ENCODE measurements at places on chromosomes 1 and 21. TPM values are rescaled to one million over a fixed set of nuclear protein-coding genes. Genes with fewer than 3 reads are reported as not detected.

DNA sequence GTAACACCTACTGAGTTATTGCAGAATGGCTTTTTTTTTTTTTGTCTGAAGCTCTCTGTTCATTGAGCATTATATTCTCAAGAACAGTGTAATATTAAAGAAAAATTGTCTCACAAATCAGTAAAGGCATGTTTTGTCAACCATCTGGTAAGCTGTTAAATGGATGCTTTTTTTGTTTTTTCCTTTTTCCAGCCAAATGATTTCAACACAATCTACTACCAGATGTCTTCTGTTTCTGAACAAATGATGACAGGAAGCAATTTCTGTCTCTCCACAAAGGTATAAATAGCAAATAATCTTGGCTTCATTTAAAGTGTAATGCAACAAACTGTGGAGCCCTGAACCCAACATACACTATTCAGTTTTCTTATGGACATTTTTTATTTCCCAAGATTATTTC lies 78.6 kb upstream of the RGS2 start:
- H3K36me3 ChIP-seq, result no peaks in the 10 kb centered on the region
- no peak overlapping the region for H3K4me3 ChIP-seq
- H3K4me1 ChIP-seq, result no peaks in the 10 kb centered on the region
- no peak for DNase-seq

DNA sequence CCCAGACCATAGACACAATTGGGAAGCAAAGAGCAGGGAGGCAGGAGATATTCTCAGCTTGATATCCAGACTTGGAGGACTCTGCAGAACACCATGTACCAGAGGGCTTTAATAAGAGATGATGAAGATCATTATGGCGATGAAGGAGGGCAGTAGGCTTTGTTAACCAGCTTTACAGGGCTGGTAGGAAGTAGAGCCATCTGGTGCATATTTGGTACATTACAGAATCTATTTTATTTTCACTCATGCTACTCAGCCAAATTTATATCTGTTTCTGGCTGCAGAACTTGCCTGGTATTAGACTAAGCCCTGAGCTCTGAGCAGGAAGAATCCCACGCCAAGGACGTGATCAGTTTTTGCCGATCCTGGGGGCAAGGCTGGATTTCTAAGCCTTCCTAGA lies 61.8 kb upstream of the SYT6 start:
- no peaks in the 10 kb centered on the region for H3K36me3 ChIP-seq
- DNase-seq, result no peak
- H3K27me3 ChIP-seq, result peaks cover 6% of the 10 kb centered on the region
- H3K4me3 ChIP-seq, result no peak overlapping the region

DNA sequence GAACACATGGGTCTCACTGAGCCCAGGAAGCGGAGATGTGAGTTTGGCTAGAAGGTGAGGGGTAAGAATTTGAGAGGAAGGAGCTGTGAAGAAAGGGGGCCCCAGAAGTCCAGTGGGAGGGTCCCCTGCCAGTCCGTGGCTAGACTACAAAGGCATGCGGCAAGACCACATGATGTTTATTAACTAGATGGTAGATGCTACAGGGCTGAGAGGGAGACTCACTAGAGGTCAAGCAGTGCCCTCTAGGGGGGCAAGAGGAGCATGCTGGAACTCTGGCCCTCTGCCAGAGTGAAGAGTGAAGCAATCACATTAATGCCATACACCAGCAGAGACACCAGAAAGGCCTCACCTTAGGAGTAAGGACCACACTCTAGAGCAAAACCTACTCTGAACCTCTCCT lies 12.2 kb downstream of the KIAA0319L start:
- H3K27ac ChIP-seq, result no peak overlapping the region
- peaks cover 9% of the 10 kb centered on the region for H3K36me3 ChIP-seq
- peak; percentile 43 for DNase-seq
- peaks cover 27% of the 10 kb centered on the region for H3K4me1 ChIP-seq
- no peak overlapping the region for H3K4me3 ChIP-seq

GRCh38 chr1:219326843-219327242 lies 153.2 kb downstream of the LYPLAL1 start:
- no peaks in the 10 kb centered on the region for H3K27me3 ChIP-seq
- no peak overlapping the region for H3K4me3 ChIP-seq
- no peak overlapping the region for H3K27ac ChIP-seq

DNA sequence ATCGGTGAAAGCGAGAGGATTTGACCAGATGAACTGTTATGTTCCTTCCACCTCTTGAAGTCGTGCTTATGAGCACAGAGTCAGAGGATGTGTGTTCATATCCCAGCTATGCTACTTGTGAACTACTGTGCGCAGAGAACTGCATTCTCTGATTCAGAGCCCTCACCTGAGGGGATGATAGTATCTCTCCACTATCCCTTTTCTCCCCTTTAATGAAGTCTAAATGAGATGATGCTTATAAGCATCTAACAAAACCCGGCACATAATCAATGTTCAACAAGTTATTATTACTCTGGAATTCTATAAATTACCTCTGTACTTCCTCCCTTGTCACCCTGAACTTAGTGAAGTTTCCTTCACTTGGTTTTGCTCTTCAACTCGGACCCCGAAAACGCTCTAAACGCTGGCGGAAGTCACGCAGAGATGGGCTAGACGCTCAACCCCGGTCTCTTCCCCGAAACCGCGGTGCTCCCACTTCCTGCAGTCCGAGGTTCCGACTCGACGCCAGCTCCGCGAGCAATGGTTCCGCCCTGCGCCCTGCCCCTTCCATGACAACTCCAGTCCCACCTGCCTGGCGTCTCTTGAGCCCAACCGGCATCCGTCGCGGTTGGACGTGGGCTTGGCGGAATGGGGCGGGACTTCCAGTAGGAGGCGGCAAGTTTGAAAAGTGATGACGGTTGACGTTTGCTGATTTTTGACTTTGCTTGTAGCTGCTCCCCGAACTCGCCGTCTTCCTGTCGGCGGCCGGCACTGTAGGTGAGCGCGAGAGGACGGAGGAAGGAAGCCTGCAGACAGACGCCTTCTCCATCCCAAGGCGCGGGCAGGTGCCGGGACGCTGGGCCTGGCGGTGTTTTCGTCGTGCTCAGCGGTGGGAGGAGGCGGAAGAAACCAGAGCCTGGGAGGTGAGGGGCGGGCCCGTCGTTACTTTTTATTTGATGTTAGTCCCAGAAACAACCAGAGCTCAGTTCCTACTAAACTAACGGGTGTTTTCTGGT lies at the start of gene NUF2:
TSS of gene NUF2 (plus strand) at position 644 of the 995 bp plus-strand sequence. CDS start 4,098 bp downstream, outside the sequence.
- H3K36me3 ChIP-seq, result no peaks in the 10 kb centered on the region
- H3K4me3 ChIP-seq, result peak within 1 kb of the TSS; percentile 97

GRCh38 chr1:1034439-1034781 lies 14.5 kb downstream of the AGRN start:
- no peak overlapping the region for H3K4me3 ChIP-seq
- no peaks in the 10 kb centered on the region for H3K36me3 ChIP-seq
- no peak for DNase-seq

DNA sequence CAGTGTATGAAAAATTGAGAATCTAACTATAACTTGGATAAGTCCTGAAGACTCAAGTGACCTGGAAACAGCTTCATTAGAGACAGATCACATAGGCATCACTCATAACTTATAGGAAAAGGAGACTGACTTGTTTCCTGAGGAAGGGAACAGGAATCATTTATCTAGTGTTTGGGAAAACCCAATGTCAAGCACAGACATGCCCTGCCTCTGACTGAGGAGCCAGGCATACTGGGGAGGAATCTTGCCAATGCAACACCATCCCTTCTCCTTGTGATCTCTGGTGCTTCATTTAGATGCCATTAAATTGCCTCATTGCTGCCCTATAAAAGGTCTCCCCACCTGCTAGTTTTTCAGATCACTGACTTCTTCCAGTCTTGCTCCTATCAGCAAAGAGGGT lies 10.3 kb downstream of the LCE4A start:
- peaks cover 15% of the 10 kb centered on the region for H3K27me3 ChIP-seq
- DNase-seq, result no peak
- no peaks in the 10 kb centered on the region for H3K4me1 ChIP-seq
- no peaks in the 10 kb centered on the region for H3K36me3 ChIP-seq
- H3K4me3 ChIP-seq, result no peak overlapping the region
- no peak overlapping the region for H3K27ac ChIP-seq

DNA sequence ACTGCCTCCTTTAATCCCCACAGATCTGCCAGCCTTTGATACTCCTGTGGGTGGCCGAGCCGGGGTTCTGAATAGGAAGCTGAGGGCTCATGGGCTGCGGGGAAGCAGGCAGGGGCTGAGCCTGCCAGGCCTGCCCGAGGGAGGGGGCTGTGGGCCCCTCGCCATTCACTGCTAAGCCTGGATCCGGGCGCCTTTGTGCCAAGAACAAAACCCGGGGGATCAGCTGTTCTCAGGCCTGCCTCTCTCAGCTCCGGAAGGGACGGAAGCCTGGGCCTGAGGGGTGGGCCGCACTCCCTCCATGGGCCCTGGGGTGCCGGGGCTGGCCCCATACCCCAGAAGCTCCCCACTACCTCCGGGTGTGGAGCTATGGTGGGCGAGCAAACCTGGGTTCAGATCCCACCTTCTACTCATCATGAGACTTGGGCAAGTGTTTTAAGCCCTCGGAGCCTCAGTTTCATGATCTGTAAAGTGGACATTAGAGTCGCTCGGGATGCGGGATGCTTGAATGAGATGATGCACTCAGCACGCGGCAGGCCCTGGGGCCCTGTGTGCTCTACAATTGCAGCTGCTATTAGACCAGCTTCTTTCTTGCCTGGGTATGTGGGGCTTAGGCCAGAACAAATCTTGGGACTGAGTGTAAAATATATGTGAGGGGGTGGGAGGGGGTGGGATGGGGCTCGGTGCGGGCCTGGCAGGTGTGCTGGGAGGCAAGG lies 19.2 kb upstream of the EPHA2 start:
- H3K36me3 ChIP-seq, result no peaks in the 10 kb centered on the region
- H3K4me1 ChIP-seq, result no peaks in the 10 kb centered on the region
- DNase-seq, result no peak
- no peak overlapping the region for H3K27ac ChIP-seq
- peaks cover 15% of the 10 kb centered on the region for H3K27me3 ChIP-seq

GRCh38 chr1:63859480-63860275 lies 85.9 kb downstream of the ROR1 start:
- H3K4me1 ChIP-seq, result no peaks in the 10 kb centered on the region
- no peak overlapping the region for H3K27ac ChIP-seq
- no peaks in the 10 kb centered on the region for H3K36me3 ChIP-seq
- H3K27me3 ChIP-seq, result peaks cover 4% of the 10 kb centered on the region
- no peak for DNase-seq

DNA sequence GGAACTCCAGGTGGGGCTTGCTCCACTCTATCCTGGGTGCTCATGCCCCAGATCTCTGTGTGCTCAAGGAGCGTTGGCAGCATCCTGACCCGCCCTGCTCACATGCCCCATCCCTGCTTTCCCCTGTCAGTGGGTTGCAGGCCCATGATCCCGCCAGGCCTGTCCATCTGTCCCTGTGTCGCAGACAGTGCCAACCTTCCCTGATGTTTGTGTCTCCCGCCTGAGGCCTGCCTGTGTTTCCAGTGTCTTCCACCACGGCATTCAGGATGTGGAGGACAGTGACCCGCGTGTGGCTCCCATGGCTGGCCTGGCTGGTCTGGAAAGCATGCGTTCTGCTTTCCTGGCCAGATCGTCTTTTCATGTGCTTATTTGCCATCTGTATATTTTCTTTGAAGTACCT lies 82.9 kb downstream of the PCBP3 start:
- H3K4me3 ChIP-seq, result no peak overlapping the region
- no peaks in the 10 kb centered on the region for H3K4me1 ChIP-seq
- no peak for DNase-seq
- H3K36me3 ChIP-seq, result no peaks in the 10 kb centered on the region
- no peak overlapping the region for H3K27ac ChIP-seq

GRCh38 chr1:2373551-2374251 lies 17.7 kb downstream of the MORN1 start:
- no peak overlapping the region for H3K4me3 ChIP-seq
- no peaks in the 10 kb centered on the region for H3K4me1 ChIP-seq
- DNase-seq, result no peak
- no peaks in the 10 kb centered on the region for H3K36me3 ChIP-seq

DNA sequence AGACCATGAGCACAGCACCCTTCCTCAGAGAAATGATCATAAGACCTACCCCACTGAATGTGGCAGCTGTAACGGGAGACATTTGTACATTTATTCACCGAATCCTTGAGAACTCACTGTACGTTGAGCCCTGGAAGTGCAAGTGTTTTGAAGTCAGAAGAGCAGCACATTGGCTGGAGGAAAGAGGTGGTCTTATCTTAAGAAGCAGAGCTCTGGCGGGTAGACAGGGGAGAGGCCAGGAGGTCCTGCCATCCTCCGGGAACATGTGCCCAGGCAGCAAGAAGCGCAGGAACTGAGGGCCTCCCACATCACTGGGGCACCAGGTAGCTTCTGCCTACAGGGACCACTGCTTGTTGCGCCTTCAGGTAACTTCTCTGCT lies 169.2 kb upstream of the IRF2BP2 start:
- H3K27ac ChIP-seq, result no peak overlapping the region
- no peaks in the 10 kb centered on the region for H3K27me3 ChIP-seq
- no peaks in the 10 kb centered on the region for H3K36me3 ChIP-seq
- no peak for DNase-seq
- no peak overlapping the region for H3K4me3 ChIP-seq

DNA sequence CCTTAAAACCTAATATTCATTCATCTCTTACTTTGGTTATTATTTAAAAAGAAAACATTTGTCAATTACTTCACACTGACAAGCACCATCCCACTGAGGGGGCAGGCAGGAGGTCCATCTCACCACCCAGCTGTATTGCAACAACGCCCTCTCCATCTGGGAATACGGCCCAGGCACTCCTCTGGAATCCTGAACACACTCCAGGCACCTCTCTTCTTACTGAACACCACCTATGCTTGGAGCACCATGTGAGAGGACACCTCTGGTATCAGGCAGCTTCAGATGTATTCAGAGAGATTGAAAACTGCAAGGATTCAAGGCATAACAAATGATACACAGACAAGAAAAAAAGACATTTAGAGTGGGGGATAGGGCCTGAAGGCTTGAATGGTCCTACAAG lies 147.1 kb downstream of the CACNA1E start:
- H3K4me3 ChIP-seq, result no peak overlapping the region
- H3K27ac ChIP-seq, result no peak overlapping the region
- peaks cover 10% of the 10 kb centered on the region for H3K27me3 ChIP-seq

The CTSK gene
- polyA plus RNA-seq, result not detected

The ADAM30 gene
- polyA plus RNA-seq, result not detected

The PCAT6 gene
- polyA plus RNA-seq, result not detected

The LMOD1 gene
- polyA plus RNA-seq, result not detected

The LCE2A gene
- polyA plus RNA-seq, result not detected

The DPYD gene
- polyA plus RNA-seq, result 23.0 TPM

The MXRA8 gene
- not detected for polyA plus RNA-seq

The PLA2G2D gene
- polyA plus RNA-seq, result not detected

The SPRR5 gene
- not detected for polyA plus RNA-seq

The PSMD4 gene
- polyA plus RNA-seq, result 282 TPM

The KIF2C gene
- polyA plus RNA-seq, result not detected
